Stimulated activated CD4-positive, alpha-beta T cell treated with anti-CD3 and anti-CD28 coated beads, Interleukin-2, amount 100 ng/mL, for 48 hours (primary cell): ENCODE measurements at places on chromosomes 1 and 21.

DNA sequence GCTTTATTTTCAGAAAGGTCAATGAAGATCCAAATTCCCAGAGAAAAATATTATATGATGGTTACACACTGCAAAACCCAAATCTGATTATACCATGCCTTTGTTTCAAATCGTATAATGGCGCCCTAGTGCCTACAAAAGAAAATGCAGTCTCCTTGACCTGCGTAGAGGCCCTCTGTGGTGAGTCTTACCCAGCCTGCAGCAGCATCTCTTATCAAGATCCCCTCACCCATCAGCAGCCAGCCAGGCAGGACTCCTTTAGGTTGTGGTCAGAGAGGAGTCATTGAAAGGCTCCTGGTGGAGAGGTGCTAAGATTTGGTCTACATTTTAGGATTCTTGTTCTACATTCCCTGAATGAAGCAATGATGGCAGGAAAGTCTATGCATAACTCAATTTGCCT is 23.7 kb upstream of the DAB1 start:
- DNase-seq = no peak

- DNase-seq = no peak
Measured at GRCh38 chr1:101264697-101265096, 27.9 kb downstream of the S1PR1 start.

DNA sequence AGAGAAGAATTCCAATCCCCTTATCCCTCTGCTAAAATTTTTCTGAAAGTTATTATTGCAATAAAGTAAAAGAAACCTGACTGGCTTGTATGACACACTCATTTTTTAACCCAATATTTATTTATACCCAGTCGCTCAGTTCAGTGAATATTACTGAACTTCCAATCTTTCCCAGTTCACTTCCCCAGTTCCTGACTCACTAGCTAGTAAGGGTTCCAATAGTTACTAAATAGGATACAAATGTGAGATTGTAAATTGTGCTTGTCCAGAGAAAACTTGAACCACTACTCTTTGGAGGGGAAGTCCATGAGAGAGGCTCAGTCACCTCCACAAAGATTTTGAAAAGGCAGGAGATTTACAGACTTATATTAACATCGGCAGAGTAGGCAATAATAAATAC is 31.4 kb downstream of the PRDX6 start:
- DNase-seq = no peak

GRCh38 chr1:84598846-84599741 is 24.9 kb upstream of the CTBS start:
- DNase-seq = no peak
